ENCODE measurements at places on chromosomes 5 and 9. TPM values are rescaled to one million over a fixed set of nuclear protein-coding genes. Genes with fewer than 3 reads are reported as not detected.

The INSL4 gene
- 0.33 TPM for total RNA-seq

The HTR1A gene
- not detected for total RNA-seq

The PCDHGA9 gene
- 0.29 TPM for total RNA-seq

DNA sequence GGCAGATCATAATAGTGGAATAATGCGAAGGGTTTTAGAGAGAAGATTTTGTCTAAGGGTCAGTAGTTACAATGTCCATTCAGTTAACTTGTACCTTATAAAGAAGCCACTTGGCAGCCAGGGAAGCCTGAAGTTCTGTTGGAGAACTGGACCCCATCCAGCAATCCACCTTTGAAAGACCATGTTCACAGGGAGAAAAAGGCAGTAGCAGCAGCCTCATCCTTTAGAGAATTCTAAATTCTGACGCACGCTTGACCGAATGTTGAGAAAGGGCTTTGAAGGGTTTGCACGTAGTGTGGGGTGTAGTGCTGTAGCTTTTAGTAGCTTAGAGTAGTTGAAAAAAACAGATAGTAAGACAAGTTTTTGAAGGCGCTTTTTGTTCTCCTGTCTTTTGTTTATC lies 42.8 kb downstream of the MCCC2 start:
- DNase-seq: no peak

The POMT1 gene
- total RNA-seq: 7.8 TPM

DNA sequence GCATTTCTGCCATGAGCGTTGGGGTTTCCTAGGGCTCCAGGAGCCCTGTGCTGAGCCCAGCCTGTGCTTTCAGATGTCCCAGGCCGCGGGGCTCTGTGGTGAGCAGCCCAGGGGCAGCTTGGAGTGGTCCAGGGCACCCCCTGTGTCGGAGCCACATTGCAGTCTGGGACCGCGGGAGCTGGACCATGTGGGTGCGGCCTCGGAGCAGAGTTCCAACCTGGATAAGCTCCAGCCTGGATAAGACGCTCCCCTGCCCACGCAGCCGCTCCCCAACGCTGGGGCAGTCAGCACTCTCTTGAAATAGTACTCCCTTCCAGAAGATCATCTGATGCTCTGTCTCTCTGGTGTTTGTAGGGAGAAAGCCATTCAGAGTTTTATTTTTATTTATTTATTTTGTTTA lies 111.1 kb downstream of the WNK2 start:
- DNase-seq: no peak
